ENCODE measurements at places on chromosomes 2 and 18.

DNA sequence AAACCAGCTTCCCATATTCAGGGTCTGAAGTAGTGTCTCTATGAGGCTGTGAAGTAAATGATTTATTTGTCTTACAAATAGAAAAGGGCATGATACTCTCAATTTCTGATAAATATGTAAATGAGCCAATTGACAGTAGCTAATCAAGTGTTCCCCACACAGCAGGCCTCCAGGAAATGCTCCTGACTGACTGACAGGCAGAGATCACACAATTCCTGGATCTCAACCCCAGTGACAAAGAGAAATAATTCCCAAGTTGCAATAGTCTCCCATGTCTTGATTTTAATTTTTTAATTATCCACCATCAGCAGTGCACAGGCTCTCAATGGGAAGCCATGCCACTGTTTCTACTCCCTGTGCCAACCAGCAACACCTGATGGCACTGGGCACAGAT is 390.4 kb downstream of the SOX11 start:
- no peak for DNase-seq

GRCh38 chr2:55097082-55097460 is 46.8 kb upstream of the RTN4 start:
- no peak for DNase-seq

DNA sequence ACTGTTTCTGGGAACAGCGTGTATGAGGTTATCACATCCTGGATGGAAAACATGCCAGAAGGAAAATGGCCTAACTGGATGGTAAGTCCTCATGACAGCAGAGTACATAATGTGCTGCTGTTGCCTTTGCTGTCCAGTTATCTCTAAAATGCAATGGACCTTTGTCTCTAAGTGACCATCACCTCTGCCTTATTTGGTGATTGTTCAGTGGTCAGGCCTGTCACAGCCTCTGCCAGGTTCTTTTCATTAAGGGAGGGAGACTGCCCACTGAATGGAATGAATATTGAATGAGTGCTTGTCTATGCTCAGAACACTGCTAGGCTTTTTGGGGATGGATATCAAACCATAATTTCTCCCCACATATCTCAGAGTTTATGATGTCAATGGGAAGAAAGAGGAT is 29.0 kb downstream of the SLC3A1 start:
- no peak for DNase-seq

- no peak for DNase-seq
These were observed 46.6 kb upstream of the RFX8 start for GRCh38 chr2:101521487-101521886.

DNA sequence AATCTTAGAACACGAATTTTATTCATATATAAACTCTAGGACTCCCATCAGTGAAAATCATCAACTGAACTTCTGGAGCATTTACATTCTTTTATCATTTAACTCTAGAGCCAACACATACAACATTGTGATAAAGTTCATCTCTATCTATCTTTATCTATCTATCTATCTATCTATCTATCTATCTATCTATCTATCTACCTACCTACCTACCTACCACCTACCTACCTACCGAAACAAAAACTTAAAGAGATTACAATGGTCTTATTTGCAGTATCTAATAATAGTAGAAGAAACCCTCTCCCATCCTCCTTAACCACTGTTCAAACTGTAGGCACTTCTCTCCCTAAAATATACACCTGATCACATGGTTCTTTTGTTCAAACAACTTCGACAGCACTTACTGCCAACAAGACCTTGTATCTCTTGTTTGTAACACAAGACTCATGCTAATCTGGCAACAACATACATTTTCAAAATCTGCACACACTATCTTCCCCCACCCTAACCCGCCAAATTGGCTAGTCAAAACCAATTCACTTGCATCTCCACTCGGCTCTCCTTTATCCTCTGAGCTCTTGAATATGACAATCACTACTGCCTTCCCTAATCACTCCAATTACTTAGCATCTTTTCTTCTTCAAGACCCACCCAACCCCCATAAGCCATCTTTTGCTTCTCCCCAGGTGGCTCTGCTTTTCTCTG is 69.0 kb downstream of the GORASP2 start:
- DNase-seq, result no peak

DNA sequence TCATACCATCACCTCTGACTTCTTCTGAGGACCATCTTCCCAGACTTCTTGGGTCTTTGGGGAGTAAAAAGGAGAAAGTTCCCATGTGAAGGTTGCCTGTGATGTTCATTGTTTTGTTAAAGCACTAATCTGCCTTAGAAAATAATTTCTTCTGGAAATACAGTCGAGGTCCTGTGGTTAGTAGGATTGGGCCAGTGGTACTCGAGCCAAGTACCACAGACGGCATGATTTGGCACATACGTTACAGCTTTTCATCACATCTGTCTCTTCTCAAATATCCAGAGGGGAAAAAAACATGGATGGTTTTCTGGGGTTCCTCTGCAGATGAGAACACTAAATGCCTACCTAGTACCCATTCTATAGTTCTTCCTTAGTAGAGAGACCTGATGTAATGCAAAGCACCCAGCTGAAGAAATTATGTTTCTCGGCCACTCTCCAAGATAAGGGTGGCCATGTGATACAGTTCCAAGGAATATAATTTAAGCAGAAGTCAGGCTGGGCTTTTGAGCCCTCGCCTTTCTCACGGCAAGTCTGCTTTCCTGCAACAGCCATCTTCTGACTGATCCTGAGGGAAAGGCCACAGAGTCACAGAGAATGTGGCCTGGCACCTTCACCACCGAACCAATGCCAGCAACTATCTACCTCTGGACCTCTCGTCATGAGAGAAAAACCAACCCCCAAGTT is 161.0 kb downstream of the RNF152 start:
- DNase-seq, result no peak

DNA sequence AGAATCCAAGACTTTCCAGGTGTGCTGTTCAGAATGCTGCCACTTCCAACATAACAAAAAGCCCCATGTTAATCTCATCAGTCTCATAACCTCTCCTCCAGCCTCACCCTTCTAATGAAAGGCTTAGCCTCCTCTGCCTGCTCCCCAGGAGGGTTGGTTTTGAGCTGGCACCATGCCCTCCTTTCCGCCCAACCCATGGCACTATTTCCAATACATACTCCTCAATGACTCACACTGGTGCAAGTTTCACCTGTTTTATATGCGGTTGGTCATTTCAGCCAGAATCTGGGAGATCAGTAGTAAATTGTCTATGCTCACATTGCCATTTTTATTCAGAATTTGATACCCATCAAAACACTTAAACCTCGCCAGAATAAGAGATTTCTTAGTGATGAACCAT is 157.6 kb upstream of the NRP2 start:
- DNase-seq, result no peak

DNA sequence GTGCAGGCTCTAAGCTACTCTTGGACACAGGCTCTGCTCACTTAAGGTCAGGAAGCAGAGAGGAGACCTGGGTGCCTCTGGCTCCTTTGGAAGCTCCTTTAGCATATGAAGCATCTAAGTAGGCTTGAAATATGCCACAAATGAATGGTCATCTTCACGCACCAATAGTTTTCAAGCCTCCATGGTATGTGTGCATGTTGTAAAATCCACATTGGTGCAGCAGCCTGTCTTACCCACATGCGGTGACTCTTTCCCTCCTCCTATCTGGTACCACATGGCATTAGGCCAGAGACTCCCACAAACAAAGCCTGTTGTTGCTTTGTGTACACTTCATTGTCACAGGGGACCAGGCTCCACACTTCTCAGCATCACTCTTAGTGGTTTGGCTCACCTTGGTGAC is 442.2 kb upstream of the RAB12 start:
- DNase-seq, result no peak

DNA sequence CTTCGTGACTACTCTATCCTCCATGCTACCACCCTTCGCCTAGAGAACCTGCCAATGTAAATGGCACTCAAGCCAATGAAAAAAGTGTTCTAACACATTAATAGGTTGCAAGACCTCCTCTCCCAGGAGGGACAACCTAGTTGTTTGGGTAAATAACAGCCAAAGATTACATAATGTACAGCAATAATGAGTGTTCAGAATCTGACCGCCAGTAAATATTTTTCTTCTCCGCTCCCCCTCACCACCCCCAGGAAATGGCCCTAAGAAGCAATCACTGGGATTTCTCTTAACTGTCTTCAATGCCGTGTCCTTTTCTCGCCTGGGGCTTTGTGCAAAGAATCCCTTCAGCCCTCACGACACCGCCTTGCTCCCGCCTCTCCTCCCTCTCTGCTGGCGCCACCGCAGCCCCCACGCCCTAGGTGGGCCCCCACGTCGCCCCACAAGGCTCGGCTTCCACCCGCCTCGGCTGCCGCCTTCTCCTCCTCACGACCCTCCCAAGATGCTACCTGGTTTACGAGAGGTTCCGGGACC is 458 bp downstream of the HYCC2 start:
- DNase-seq, result no peak

DNA sequence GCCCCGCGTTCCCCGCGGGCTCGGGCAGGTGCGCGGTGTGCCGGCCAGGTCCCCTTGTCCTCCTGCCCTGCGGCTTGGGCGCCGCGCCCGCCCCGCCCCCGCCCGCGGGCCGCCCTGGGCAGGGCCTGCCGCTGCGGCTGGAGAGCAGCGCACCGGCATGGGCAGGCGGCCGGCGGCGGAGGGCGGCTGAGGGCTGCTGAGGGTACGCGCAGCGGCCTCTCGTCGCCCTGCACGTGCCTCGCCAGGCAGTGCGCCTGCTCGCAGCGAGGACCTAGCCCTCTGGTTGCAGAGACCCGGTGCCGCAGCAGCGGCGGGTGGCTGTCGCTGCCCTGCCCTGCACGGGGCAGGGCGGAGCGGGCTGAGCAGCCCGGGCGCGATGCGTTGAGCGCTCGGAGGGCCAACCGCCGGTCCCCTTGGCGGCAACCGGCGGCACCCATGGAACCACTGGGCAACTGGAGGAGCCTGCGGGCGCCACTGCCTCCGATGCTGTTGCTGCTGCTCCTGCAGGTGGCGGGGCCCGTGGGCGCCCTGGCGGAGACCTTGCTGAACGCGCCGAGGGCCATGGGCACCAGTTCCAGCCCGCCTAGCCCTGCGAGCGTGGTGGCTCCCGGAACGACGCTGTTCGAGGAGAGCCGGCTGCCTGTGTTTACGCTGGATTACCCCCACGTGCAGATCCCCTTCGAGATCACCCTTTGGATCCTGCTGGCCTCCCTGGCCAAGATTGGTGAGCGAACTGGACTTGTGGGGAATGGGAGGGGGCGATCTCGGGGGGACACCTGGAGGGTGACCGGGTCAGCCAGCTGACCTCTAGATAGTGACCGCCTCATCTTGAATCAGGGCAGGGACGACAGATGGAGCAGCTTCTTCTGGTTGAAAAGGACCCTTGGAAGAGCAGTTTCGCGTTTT is at the start of gene SLC9A2:
Gene SLC9A2, plus strand, starts transcription at position 140 of the 906 bp plus-strand sequence. Its CDS starts 296 bp downstream, at position 436.
- no peak for DNase-seq

- no peak for DNase-seq
These were observed 115.0 kb upstream of the EPB41L5 start for GRCh38 chr2:119897736-119898395.

GRCh38 chr2:133885847-133886246 is 317.6 kb upstream of the NCKAP5 start:
- DNase-seq, result no peak

GRCh38 chr2:199383021-199383420 is 74.7 kb downstream of the SATB2 start:
- DNase-seq, result no peak

DNA sequence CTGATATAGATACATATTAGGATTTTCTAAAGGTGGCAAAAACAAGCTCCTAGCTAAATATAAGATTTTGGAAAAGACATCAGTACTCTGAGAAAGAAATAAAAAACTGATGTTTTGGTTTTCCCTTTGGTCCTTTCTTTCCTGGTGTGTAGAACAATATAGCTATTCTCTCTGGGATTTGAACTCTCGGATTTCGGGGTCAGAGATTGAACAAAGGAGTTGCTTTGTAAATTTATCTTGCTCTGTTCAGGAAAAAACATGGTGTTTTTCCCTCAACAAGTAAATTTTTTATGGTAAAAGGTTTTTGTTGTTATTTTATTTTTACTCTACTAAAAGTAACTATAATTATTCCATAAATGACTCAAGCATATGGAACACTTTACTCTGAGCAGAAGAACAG is 889.3 kb downstream of the ERBB4 start:
- DNase-seq, result no peak

DNA sequence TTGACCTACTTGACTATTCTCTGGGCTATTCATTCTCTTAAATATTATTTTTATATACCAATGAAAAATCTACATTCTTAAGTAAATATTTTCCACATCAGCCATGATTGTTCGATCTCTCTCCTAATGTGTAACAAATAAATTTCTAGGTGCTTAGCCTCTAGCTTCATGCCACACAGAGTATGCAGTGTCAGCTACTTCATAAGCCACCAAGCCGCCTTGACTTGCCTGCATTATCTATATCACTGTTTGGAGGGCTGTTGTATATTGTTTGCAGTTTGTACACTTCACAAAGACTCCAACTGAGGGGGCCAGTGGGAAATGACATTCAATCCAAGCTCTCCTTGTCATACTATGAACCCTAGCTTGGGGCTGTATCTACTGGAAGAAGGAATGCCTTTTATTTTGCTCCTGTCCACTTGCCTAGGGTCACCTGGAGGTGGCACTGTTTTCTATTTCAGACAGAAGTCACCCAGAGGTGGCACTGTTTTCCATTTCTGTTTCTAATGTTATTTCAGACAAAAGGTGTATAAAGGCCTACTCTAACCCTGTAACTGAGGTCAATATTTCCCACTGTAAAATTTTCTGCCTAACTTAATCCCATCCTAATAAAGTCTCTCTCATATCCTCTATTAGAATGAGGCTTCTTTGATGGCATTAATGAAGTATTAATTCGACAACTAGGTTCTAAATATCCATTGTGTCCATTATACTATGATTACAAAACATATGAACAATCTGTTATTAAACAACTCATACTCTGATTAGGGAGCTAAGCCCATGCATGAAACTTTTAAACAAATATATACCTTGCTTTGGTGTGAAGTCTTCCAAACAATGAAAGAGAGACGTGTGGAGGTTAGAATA is 36.4 kb downstream of the COL5A2 start:
- DNase-seq, result no peak

- DNase-seq, result no peak
These were observed 2.9 kb upstream of the GREB1 start for GRCh38 chr2:11530864-11531465.

DNA sequence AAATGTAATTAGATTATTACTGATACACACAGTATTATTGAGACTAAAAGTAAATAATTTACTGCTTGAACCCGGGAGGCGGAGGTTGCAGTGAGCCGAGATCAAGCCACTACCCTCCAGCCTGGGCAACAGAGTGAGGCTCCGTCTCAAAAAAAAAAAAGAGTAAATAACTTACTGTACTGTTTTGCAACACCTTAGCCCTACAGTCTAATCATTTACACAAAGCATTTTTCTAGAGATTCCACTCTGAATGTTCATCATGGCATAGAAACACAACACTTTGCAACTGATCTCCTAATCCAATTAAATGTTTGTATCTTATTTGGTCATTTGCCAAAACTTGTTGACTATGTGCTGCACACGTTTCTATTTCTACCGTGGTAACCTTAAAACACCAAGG is 23.4 kb upstream of the RMP24 start:
- DNase-seq, result no peak

GRCh38 chr2:207231967-207232366 is 66.2 kb upstream of the KLF7 start:
- no peak for DNase-seq

DNA sequence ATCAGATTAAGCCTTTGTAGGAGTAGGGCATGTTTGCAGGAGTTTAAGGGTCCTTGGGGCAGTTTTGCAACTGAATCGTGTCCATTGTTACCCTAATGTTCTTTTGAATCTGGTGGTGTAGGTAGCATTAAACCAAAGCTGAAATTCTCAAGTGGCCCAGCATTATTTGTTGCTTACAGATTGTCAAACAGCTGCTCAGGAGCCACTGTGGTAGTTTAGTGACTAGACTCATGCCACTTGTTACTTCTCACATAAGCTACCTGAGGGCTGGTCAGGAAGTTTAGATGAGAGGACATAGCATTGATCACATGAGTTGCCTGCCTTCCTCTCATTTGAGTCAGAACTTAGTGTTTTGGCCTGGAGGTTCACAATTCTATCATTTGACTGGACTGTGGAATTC is 157.6 kb downstream of the HAUS1 start:
- no peak for DNase-seq
